ENCODE measurements at places on chromosomes 1 and 21.

GRCh38 chr1:161727256-161727924 is 6.0 kb downstream of the FCRLB start:
- DNase-seq: no peak

- no peak for DNase-seq
Observed at GRCh38 chr1:80896781-80897356, 903.9 kb upstream of the ADGRL2 start.

- DNase-seq: no peak
Observed at GRCh38 chr1:201944639-201945038, 1.7 kb downstream of the LMOD1 start.

GRCh38 chr1:23591460-23592208 is 32.3 kb upstream of the ID3 start:
- no peak for DNase-seq

GRCh38 chr1:56330391-56331026 is 248.9 kb downstream of the PLPP3 start:
- no peak for DNase-seq

GRCh38 chr1:211736351-211736915 is 61.0 kb upstream of the NEK2 start:
- no peak for DNase-seq

GRCh38 chr1:94110946-94111740 is 9.8 kb downstream of the ABCA4 start:
- no peak for DNase-seq

GRCh38 chr1:154329551-154330131 is 4.3 kb downstream of the ATP8B2 start:
- DNase-seq: no peak

GRCh38 chr1:115074839-115075534 is 14.3 kb downstream of the TSPAN2 start:
- no peak for DNase-seq

GRCh38 chr1:196535727-196536126 is 72.5 kb downstream of the KCNT2 start:
- no peak for DNase-seq

DNA sequence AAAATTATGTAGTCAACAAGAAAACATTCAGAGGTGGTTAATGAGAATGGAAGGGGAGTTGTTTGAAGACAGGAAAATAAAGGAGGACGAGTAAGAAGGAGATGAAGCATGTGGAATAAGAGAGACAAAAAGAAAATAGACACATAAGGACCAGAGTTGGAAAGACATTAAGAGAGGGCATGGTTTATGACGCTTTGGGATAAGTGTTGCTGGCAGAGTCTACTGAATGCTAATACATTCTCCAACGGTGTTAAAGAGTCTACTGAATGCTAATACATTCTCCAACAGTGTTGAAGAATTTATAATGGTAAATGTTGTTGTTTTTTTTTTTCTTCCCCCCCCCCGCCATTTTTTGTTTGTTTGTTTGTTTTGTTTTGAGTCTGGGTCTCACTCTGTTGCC is 13.1 kb downstream of the PRKAA2 start:
- no peak for DNase-seq

DNA sequence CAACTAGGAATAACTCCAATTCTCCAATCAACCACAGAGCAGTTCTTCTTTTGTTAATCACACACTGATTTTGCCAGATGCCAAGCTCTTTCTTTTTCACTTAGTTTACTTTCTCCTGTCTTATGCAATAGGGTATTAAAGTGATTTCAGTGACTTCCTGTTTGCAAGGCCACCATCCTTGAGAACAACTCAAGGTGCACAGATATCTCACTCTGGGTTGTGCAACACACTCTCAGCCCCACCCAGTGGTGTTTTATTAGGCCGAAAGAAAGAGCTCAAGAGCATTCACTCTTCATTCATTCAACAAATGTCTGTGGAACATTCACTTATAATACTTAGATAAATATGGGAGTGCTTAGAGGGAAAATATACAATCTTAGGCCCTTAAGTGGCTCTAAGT is 352.5 kb downstream of the ZNF326 start:
- no peak for DNase-seq

GRCh38 chr1:84301004-84301784 is at the start of gene SAMD13:
Gene SAMD13, plus strand, starts transcription at chr1:84301708. Its CDS starts 1,527 bp downstream, at chr1:84303235.
- no peak for DNase-seq

DNA sequence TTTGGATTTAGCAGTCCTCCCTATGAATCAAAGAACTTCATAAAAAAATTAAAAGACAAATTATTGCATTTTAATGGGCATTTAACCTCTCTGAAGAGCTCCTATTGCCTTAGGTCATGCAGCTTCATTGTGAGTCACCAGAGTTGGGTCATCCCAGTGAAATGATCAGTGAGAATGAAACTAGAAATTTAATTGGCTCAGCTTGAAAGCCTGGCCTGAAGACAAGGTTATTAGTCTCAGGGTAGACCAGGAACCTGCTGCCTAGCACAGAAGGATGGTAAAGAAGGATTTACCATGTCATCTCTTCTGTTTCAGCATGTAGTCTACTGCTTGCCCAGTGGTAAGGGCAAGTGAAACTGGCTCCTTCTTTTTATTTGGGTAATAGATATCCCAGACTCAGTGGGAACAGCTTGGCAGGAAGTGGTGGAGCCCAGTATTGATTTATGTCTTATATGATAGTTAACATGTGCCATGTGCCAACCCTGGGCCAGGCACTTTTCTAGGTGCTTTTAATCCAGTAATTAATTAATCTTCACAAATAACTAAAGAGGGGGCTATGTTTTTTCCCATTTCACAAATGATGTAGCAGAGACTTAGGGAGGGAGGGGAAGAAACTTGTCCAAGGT is 23.6 kb downstream of the LAMC2 start:
- DNase-seq: no peak

DNA sequence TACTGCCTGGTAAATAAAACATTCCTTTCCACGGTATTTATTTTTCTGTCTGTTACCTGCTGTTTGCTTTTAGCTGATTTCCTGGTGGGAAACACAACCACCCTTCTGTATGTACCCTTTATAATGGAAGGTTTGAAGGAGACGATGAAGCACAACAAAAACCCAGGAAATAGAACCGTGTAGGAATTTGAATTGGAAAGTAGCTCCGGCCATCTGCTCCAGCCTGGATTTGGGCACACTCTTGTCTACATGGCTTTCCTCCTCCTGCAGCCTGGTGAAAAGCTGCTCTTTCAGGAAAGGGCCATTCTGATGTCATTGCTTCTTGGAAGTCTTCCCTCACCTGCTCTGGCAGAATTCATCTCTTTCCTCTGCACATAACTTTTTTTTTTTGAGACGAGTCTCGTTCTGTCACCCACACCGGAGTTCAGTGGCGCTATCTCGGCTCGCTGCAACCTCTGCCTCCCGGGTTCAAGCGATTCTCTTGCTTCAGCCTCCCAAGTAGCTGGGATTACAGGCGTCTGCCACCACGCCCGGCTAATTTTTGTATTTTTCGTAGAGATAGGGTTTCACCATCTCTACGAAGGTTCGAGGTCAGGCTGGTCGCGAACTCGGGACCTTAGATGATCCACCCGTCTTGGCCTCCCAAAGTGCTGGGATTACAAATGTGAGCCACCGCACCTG is 2.7 kb downstream of the AK4 start:
- no peak for DNase-seq

DNA sequence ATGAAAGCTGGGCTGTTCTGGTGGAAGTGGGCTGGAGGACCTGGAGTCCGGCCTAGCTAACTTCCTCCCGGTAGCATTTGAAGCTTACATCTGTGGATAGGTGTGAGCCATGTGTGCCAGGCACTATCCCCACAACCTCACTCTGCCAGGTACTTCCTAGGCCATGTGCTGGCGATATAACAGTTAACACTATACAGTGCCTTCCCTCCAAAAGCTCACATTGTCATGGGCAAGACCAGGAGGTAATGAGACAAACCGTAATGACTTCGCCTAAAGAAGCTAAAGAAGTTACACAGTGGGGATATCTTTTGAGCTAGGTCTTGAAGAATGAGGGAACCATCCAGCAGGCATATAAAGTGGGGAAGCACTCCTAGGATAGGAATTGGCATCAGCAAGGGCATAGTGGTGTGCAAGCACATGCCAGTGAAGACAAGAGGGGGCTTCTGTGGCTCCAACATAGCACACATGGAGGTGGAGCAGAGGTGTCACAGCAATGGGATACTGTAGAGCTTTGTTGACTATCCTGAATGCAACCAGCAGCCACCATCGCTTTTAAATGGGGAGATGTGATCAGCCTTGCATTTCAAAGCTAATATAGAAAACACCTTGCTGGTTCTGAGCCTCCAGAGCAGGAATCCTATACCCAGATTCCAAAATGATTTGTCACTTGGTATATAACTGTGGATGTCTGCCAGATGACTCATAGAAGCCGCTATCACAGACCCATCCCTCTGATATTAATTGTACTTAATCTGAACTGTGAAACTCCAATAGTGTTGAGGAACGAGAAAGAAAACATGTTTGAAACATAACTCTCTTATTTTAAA is 466.3 kb downstream of the LMO4 start:
- no peak for DNase-seq

- DNase-seq: no peak
Observed at GRCh38 chr1:167564612-167565270, 11.2 kb upstream of the CREG1 start.

DNA sequence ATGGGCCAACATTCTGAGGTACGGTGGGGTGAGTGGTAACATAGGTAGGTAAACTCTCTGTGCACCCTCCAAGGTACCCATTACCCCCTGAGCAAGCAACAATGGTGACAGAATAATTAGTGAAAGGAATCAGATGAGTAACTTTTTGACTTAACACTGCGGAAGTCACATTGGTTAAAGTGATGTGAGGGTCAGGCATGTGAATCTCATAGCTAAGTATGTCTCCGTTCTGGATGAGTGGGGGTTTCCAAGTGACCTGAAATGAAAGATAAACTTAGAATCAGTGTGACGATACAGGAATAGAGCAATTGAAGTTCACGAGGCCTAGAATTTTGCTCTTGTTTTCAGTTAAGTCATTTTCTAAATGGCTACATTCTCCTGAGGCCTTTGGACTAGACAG is 311.7 kb downstream of the KCTD3 start:
- DNase-seq: no peak

DNA sequence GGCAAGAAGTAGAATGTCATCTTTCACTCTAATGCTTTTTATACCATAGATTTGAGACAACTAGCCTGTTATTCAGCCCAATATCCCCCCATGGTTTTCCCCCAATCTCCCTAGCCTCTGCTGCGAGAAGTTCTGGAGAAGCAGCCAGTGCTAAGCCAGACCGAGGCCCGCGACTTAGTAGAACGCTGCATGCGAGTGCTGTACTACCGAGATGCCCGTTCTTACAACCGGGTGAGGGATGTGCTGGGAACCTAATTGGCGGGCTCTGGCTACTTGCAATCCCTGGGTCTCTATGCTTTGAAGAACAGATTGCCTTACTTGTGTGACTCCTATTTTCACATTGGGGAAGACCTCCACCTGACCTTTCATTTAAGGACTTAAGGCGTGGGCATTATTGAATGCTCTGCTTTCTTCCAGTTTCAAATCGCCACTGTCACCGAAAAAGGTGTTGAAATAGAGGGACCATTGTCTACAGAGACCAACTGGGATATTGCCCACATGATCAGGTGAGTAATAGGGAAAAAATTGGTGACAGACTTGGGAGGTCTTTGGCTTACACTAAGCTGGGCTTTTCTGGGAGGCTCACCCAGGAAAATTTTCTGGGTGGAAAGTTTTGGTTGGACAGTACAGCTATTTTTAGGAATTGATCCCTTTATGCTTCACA is 1.9 kb downstream of the PSMB4 start:
- DNase-seq: no peak

DNA sequence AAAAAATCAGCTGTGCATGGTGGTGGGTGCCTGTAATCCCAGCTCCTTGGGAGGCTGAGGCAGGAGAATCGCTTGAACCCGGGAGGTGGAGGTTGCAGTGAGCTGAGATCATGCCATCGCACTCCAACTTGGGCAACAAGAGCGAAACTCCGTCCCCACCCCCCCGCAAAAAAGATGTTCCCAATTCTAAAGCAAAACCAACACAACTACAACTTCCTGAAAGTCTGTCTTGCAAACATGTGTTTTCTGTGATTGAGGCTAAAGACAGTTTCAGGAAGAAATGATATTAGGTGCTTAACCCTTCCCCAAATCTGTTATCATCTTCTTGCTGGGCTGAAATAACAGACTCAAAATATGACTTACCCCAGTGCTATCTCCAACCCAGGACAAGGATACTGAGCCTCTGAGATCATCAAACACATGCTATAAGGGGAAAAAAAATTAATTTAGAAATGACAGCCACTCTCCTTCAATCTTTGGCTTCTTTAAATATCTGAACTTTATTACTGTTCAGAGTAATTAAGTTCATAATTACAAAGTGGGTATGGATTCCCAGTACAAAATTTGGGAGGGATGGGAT is 28.5 kb downstream of the SORT1 start:
- DNase-seq: no peak

GRCh38 chr1:153570874-153571273 is 5.2 kb upstream of the S100A2 start:
- no peak for DNase-seq

DNA sequence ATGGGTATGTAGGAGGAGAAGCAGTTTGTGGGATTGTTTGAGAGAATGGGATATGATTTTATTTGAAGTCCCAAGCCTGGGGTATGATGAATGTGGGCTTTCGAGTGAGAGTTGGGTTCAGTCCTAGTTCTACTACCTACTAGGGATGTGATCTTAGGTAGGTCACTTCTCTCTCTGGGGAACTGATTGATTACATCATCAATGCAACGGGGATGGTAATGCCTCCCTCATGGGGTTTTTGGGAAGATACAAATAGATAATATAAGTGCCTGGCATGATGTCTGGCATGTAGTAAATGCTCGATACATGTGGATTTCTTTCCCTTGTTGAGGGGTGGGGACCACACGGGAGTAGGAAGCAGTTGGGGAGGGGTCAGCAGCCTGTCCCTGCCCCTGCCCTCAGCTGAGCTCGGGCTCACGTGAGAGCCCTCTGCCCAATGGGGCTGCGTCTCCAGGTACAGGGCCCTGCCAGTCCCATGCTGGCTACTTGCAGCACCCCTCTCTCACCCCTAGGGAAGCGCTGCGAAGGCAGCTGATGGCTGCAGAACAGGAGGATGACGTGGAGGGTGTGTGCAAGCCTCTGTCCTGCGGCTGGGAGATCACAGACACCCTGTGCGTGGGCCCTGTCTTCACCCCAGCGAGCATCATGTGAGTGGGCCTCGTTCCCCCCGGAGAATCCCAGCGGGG is 38.7 kb downstream of the AZIN2 start:
- DNase-seq: peak; percentile 81

DNA sequence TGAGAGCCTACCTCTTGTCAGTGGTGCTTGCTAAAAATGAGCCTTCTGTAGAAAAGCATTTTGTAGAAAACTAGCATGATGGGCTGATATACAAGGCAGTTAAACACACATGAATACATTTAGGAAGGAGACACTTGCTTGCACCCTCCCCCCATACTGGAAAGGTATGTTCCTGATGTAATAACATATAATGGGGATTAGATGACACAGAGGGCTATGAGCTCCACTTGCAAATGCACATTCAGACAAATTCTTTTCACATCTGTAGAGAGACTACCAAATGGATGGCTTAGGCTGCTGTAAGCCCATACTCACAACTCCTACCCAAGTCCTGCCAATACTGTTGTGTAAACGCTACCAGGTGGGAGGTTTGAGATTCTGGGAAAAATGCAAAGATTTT is 634.0 kb downstream of the SMYD3 start:
- no peak for DNase-seq

GRCh38 chr1:223514644-223515043 is 121.4 kb downstream of the CCDC185 start:
- no peak for DNase-seq
